ENCODE measurements at places on chromosomes 6 and 20.

GRCh38 chr6:10210052-10210451, 204.8 kb downstream of the TFAP2A start:
- no peak for DNase-seq

- no peak for DNase-seq
Measured at GRCh38 chr6:163347021-163347446, 67.5 kb upstream of the QKI start.

DNA sequence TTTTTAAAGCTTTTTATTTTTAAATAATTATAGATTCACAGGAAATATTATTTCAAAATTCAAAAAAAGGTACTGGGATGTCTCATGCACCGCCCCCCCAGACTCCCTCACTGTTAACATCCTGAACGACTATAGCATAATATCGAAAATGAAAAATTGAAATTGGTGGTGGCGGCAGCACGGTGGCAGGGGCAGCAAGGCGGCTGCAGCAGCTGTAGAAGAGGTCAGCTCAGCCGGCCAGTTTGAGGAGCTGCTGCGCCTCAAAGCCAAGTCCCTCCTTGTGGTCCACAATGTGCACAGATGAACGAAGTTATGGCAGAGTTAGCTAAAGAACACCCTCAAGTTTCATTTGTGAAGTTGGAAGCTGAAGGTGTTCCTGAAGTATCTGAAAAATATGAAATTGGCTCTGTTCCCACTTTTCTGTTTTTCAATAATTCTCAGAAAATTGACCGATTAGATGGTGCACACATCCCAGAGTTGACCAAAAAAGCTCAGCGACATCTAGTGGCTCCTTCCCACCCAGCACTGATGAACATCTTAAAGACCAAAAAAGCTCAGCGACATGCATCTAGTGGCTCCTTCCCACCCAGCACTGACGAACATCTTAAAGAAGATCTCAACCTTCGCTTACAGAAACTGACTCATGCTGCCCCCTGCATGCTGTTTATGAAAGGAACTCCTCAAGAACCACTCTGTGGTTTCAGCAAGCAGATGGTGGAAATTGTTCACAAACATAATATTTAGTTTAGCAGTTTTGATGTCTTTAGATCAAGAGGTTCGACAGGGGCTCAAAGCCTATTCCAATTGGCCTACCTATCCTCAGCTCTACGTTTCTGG, 100.8 kb downstream of the FAM217A start:
- no peak for DNase-seq

- DNase-seq: no peak
Measured at GRCh38 chr6:166989427-166990032, 9.7 kb upstream of the CEP43 start.

DNA sequence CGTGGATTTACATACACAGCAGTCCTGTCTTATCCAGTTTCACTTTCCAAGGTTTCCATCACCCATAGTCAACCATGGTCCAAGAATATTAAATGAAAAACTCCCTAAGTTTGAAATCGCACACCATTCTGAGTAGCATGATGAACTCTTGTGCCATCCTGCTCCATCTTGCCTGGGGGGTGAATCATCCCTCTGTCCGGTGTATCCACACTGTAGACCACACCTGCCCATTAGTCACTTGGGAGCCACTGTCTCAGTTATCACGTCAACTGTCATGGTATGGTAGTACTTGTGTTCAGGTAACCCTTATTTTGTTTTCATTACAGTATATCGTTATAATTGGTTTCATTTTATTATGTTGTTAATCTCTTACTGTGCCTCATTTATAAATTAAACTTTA, 38.5 kb downstream of the PTGIS start:
- DNase-seq: no peak

DNA sequence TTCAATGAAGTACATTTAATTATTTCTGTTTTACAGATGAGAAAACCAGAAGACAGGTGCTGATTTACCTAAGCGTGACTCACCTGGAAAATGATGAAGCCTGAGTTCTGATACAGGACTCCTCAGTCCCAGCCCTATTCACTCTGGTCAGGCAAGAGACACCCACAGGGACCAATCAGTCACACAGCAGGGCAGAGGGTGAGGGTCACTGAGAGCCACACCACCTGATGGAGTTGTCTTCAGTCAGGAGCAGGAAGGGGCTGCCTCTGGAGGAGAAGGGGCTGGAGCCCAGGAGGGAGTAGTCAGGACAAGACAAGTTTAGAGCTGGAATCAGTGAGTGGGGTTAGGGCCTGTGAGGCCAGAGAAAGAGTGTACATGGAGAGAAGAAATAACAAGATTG, 251.2 kb upstream of the MOCS1 start:
- no peak for DNase-seq

DNA sequence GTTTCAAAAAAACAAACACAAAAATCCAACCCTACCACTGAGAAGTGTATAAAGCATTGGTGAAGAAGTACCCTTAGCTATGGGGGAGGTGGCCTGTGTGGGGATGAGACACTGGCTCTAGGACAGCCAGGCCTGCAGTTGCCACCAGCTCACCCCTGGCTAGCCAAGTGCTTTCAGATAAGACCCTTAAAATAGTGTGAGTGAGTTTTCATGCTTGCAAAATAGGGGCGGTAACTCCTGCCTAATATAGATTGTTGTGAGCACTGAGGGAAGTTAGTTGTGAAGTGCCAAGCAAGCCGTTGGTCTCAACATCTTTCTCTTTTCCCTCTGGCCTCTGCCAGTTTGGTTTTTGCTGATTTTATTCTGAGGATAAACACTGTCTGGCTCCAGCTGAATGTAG, 11.3 kb downstream of the PPP1R3G start:
- DNase-seq: no peak

All from NCI-H1417 treated with DMSO at 0.1 percent for 48 hours (cell line).